ENCODE measurements at places on chromosomes 11 and 22.

GRCh38 chr11:59403546-59403945 lies 22.7 kb downstream of the OR5A2 start:
- no peak for DNase-seq

DNA sequence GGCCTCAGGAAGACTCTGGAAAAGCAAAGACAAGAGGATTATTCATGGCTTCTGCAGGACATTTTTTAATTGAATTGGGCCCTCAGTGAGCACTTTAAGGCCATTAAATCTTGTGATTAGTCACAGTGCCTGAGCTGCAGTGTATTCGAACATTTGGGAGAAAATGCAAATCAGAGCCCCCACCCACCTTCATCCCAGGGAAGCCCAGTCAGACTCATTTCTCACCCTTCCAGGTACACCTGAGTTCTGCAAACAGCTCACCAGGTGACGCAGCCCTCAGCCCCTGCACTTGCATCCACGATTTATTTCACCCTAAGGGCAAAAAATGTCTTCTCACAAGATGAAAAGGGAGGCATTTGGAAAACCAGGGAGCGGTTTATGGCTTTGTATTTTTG lies 128.7 kb downstream of the MPPED1 start:
- DNase-seq: no peak

DNA sequence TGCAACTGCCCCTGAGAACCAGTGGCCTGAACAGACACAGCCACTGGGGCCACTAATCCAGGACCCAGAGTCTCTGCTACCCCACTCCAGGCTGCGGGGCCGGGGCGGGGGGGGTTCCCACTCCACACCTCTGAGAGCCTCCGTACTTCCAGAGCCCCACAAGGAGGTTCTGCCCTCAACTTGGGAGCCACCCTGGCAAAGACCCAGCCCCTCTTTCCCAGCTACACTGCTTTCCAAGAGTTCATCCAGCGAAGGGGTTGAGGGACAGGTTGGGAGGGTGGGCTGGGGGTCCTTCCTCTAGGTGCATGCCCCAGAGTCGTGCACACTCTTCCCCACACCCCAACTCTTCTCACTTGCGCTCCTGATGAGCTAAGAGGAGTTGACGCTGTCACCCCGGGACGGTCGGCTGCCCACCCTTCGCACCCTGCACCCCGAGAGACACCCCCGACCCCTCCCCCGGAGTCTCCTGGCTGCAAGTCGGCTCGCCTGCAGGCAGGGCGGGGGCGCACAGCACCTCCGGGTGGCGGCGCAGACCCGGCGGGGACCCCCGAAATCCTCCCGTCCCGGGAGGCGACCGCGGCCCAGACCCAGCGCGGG lies 531 bp downstream of the RAB3IL1 start:
- DNase-seq: no peak

DNA sequence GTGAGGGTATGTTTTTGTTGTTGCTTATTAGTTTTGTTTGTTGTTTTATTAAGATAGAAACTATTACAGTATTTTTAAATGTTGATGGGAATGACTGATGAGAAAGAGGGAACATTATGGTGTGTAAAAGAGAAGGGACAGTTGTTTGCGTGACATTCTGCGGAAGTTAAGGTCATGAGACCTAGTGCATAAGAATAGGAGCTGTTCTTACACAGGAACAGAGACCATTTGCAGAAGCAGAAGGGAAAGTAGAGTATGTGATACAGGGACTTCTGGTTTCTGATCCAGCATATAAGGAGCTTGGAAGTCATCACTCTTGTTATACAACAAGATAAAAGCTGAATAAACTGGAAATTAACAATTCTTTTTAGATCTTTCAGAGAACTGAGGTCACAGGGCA lies 299.2 kb upstream of the API5 start:
- DNase-seq: no peak

- DNase-seq: no peak
Observed at GRCh38 chr11:1892116-1892515, 421 bp upstream of the PRR33 start.

DNA sequence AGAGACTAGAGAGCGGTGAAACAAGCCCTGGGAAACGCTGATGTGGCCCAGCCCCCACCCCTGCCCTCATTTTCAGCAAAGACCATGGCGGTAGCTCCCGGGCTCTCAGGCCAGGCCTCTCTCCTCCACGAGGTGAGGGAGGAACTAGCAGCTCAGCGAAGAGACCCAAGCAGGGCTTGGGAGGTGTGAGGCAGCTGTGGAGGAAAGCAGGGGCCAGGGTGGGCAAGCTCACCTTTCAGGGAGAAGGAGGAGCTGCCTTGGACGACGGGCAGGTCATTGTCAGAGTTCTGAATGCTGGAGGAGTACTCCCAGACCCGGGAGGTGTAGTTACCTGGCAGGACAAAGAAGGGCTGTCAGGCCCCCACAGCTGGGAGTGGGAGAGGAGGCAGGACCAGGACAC lies 19.9 kb downstream of the TRIM29 start:
- no peak for DNase-seq

All from RCC 7860 (cell line).